Mesenteric fat pad (tissue), 1 donor: ENCODE measurements at places on chromosomes 6 and 20. TPM values are rescaled to one million over a fixed set of nuclear protein-coding genes. Genes with fewer than 3 reads are reported as not detected.

The KCNQ5 gene
- total RNA-seq, result not detected

The KCNB1 gene
- total RNA-seq, result 43.0 TPM

The GPLD1 gene
- total RNA-seq, result 11.0 TPM

The PROKR2 gene
- not detected for total RNA-seq

The ABHD16B gene
- total RNA-seq, result not detected

The SLPI gene
- total RNA-seq, result 16.5 TPM

The AVP gene
- 0.96 TPM for total RNA-seq

GRCh38 chr20:61317966-61318530 lies 66.0 kb downstream of the CDH4 start:
- no peak for DNase-seq

GRCh38 chr6:134686071-134686470 lies 263.8 kb downstream of the ALDH8A1 start:
- no peak for DNase-seq

DNA sequence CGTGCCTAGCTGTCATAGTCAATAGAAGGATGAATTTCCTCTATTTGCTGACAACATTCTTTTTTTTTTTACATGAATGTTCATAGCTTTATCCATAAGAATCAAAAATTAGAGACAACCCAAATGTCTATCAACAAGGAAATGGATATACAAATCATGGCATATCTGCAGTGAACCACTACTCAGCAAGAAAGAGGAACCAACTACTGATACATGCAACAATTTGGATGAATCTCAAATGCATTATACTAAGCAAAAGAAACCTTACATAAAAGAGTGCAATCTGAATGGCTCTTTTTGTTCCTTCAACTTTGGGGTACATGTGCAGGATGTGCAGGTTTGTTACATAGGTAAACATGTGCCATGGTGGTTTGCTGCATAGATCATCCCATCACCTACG lies 17.7 kb upstream of the MCM9 start:
- no peak for DNase-seq

- DNase-seq, result no peak
These were observed 55.7 kb upstream of the NKX2-2 start for GRCh38 chr20:21569586-21569985.

DNA sequence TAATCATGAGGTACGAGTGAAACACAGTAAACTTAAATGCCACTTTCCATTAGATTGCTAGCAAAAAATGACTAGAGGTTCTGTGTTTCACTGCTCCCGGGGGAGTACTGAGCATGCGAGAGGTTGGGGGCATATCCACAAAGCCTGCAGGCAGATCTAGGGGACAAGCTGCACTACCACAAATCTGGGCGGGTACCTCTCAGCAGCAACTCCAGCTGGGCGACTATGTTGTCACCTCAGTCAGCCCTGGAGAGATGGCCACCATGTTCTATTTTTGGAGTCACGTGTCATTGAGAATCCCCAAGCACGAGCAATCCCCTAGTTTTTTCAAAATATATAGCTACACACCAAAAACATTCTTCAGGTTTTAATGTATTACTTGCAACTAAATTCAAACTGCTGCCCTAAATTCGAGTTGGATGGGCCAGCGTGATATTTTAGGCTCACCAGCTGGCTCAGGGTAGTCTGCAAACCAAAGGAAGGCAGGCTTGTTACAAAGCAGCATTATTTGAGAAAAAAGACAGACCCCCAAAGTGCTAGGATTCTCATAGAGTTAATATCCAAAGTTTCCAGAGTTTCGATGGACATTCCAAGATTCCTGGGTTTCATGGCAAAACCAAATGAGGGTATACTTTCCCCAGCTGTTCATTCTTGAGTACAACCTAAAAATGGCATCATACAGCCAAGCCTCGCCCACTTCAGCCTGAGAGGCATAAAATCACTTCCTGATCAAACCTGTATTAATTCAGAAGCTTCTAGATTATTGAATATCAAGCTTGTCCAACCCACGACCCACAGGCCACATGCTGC lies 24.1 kb upstream of the MYLIP start:
- DNase-seq, result no peak

- no peak for DNase-seq
These were observed 62.8 kb downstream of the PHACTR3 start for GRCh38 chr20:59667131-59667530.

- no peak for DNase-seq
These were observed 99.1 kb upstream of the DUSP22 start for GRCh38 chr6:193180-193579.

DNA sequence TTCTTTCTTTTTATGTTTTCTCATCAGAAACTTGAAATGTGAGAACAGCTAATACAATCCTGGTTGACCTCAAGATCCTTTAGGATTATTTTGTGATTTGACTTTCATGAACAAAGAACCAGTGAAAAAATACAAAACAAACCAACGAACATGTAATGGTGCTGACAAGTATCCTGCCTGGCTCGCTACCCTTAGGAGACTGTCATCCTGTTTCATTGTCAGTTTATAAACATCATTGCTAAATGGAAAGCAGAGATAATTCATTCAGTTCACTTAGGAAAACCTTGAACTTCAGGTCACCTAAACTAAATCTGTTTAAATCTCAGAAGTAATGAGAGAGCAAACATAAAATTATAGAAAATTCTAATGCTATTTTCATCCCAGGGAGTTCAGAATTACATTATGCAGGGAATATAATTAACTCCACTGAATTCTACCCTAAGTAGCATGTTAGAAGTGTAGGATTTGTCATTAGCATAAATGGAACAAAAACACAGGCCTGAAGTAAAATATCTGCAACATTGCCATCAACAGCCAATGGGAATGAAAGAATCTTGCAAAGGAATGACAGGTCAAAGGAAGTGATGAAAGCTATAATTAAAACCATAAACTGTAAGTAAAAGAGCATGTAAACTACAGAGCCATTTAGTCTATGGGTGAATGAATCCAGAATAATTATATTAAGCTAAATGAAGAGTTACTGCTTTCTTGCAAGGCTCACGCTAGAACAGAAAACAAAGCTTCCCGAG lies 401.2 kb upstream of the MANEA start:
- no peak for DNase-seq

DNA sequence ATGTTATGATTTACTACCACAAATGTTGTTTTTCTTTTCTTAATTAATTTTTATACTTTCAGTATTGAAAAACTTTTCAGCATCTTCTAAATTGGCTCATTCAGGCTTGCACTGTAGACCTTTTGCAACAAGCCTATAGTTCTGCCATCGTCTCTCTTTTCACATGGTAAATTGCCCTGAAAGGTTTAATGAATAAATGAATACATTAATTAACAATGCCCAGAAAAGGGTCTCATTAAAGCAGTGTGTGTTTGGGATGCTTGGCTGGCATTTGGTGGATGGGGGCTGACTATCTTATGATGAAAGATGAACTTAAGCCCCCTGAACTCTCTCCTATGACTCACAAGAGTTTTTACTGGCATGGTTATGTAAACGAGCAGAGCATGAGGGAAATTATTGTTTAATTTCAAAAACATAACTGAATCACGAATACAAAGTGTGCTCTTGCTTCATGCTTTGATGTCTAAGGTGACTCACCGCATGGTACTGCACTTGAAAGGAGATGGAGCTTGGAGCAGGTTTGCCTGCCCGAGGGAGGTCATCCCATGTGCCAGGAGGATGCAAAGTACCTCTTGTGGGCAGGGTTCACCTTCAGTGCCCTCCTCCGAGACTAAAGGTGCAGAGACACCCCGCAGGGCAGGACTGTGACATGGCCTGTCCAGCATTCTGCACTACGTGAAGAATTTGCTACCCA lies 13.8 kb upstream of the PCK1 start:
- DNase-seq, result no peak

GRCh38 chr20:4702562-4703280 lies 19.0 kb upstream of the PRND start:
- peak; percentile 37 for DNase-seq

- DNase-seq, result no peak
These were observed 648 bp downstream of the COL19A1 start for GRCh38 chr6:69866770-69867638.

- no peak for DNase-seq
These were observed 20.4 kb downstream of the ZUP1 start for GRCh38 chr6:116648156-116648555.

- DNase-seq, result no peak
These were observed 3.3 kb upstream of the SLC29A1 start for GRCh38 chr6:44219815-44220784.

DNA sequence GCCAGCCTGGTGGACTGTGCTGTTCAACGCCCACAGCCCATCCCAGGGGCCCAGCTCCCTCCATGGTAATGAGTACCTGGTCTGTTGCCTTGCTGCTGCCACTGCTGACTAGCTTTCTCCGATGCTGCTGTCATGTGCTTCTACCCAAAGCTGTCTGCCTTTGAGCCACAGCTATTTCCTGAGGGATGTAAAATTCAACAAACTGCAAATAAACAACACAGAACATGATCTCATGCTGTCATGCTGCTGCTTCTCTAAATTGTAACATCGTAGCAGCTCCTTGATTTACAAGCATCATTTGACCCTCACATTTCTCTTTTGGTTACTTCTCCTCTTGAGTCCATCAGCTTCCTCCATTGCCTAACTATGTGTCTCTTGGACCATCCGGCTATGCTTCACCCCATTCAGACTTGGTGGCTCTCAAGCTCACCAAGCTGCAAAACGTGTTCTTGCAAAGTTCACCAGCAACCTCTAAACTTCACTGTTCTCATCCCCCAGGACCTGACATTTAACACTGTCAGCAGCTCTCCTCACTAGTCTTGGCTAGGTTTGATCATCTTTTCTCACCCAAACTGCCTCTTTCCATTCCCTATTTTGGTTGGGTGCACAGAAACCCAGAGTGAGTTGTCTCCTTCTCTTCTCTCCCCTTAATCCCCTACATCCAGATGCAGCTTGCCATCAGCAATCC lies 54.6 kb downstream of the FYN start:
- DNase-seq, result no peak
